COR-L47 (cell line): ENCODE measurements at places on chromosomes 6 and 20.

DNA sequence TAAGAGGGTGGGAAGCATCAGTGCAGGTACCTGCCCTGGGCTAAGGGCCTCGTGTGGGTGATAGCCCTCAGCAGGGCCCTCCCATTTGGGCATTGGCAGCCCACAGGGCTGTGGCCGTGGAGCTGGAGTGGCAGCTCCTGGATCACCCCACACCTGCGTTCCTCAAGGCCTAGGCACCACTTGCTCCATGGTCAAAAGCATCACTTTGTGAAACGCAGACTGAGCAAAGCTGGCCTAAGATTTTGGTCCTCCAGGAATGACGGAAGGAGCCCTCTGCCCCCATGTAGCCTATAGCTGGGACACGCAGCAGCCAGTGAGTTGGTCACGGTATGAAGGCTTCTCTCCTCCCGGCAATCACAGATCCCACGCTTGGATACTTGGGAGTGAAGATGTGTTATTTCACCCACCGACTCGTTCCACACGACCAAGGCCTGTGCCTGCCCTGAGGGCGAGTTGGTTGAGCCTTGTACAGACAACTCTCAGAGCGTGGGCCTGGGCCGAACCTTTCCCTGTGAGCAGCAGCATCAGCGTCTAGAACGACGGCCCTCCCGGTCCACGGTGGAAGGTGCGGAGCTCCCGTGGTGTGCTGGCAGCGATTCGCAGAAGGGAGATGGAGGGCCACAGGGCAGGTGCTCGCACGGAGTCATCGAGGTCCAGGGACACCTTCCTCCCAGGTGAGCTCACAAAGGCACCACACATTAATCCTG lies 39.7 kb downstream of the THBS2 start:
- no peak for DNase-seq

DNA sequence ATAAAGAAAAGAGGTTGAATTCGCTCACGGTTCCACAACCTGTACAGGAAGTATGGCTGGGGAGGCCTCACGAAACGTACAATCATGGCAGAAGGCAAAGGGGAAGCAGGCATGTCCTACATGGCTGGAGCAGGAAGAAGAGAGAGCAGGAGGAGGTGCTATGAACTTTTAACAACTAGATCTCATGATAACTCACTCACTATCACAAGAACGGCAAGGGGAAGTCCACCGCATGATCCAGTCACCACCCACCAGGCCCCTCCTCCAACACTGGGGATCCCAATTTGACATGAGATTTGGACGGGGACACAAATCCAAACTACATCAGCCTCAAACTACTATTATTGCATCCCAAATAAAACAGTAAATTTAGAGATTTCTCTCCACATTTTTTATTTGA lies 53.6 kb upstream of the CST7 start:
- no peak for DNase-seq

DNA sequence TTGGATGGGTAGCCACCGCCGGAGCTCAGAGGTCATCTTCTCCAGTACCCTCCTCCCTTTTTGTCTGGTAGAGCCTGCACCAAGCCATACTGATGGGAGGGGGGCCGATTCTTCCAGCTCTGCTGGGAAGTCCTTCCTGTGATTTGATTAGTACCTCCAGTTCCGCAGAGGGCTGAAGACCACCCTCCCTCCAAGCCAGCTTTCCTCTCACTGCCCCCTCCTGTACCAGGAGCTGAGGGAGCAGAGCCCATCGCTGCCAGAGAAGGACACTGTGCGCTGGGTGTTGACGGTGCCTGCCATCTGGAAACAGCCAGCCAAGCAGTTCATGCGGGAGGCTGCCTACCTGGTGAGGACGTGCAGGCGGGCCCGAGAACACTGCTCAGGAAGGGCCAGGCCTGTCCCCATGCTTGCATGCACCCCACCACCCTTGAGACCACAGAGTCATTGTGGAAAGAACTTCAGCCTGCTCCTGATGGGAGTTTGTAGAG lies 13.2 kb downstream of the HSPA12B start:
- DNase-seq = no peak

DNA sequence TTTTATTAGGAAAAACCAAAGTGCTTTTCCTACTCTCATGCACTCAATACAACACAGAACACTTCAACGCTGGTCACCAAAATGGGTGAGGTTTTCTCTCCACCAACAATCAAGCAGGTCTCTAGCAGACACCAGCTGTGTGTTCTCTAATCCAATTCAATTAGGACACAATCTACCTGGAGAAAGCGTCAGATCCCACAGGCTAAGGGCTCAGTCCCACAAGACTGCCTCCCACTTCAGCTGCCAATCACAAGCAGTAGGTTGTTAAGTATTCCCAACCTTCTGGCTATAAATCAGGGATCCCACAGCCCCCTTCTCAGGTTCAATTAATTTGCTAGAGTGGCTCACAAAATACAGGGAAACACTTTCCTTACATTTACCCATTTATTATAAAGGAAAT lies 47.7 kb downstream of the STMND1 start:
- no peak for DNase-seq

GRCh38 chr6:69948479-69949114 lies 82.2 kb downstream of the COL19A1 start:
- no peak for DNase-seq

GRCh38 chr6:39420300-39421265 lies 98.1 kb upstream of the KCNK16 start:
- DNase-seq = no peak

DNA sequence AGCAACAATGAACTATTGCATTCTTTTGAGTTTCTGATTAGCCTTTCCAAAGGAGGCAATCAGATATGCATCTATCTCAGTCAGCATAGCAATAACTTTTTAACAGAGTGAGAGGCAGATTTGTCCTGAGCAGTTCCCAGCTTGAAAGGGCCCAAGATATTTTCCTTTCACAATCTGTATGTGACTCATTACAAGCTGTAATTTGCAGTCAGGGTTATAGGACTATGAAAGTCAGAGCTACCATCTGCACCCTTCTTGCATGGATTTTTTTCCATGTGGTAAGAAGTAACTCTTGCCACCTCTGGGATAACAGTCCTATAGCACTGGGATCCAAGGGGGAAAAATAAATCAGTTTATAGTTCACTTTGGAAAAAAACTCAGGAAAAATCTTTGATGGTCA lies 318.2 kb upstream of the RGS17 start:
- DNase-seq = no peak

GRCh38 chr6:126531286-126531685 lies 191.4 kb downstream of the CENPW start:
- no peak for DNase-seq

DNA sequence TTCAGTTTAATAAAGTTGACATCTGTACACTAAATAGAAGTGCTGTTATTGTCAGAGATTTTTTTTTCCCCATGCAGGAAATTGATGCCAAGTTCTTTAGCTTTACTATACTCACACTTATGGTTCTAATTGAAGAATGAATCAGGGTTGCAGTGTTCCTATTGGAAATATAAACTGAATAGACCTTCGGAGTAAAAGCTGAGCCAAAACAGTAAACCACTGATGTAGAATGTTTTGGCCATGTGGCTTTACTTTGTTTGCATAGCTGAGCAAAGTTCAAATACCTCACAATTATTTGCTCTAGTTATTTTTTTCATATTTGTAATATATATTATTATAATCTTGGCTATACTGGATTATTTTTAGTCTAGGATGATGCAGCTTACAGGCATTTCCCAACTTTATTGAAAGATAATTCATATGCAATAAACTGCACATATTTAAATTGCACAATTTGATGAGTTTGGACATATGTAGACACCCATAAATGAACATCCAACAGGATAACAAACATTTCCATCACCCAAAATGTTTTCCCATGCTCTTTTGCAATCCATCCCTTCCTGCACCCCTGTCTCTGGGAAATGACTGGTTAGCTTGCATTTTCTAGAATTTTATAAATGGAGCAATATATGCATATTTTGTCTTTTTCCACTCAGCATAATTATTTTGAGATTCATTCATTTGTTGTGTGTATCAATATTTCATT lies 105.8 kb upstream of the NOX3 start:
- no peak for DNase-seq

- no peak for DNase-seq
Observed at GRCh38 chr6:131954059-131954774, 3.0 kb upstream of the CCN2 start.

GRCh38 chr6:147190556-147190955 lies 13.7 kb upstream of the STXBP5 start:
- no peak for DNase-seq

GRCh38 chr6:128885381-128885780 lies 2.4 kb downstream of the LAMA2 start:
- no peak for DNase-seq

DNA sequence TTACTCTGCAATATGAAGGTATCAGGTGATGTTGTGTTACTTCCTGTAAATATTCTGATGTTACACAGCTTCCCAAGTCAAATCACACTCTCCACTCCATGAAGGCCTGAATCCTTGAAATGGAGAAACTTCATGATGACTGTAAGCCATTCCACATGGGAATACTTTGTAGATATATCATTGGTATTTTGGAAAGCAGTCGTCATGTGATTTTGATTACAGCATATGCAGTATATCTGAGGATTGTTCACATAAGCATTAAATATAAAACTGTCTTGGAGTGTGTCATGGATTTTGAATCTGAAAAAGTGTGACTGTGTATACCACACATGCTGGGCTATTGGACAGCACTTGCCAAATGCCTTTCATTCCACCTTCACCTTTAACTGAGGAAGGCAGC lies 118.3 kb upstream of the EXOC2 start:
- no peak for DNase-seq

DNA sequence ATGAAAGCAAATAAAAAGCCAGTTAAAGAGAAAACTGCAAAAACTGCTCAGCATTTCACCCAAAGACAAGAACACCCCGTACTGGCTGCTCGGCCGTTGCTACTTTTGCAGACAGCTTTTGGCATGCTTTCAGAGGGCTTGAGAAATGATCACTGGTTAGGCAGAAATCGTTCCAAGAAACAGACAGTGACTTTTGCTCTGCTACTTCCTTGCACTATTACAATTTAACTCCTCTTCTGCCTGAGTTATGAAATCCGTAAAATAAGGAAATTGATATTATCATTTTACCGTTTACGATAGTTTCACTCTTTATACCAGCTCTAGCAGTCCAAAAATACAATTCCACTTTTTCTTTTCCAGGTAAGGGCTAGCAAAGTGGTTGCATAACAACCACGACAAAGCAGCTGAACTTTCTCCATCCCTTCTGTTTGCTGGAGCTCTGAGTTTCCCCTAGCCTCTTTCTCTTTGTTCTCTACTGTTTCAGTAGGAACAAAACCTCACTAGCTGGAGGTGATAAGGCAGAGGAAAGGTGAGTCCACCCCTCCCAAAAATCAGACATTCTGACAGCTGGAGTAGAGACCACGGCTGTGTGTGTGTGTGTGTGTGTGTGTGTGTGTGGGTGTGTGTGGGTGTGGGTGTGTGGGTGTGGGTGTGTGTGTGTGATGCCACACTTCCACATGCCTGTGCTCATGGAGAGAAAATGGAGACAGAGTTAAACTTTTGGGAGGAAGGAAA lies 191.8 kb upstream of the RREB1 start:
- DNase-seq = no peak

DNA sequence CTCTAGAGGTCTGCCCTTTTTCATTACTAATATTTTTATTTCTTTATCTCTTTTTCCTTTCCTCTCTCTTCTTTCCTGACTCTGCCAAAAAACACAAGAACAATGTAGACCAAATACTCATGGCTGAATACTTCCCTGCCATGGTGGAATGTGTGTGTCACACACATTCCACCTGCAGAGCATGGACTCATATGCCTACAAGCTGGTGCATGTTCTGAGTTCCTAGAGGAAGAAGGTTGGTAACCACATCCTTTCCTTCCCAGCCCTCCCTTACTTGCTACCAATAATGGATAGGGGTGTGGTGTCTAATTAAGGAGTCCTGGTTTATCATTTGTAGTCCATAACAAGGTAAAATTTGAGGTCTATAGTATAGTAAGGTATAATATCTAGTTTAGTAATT lies 15.2 kb upstream of the CST9L start:
- no peak for DNase-seq

DNA sequence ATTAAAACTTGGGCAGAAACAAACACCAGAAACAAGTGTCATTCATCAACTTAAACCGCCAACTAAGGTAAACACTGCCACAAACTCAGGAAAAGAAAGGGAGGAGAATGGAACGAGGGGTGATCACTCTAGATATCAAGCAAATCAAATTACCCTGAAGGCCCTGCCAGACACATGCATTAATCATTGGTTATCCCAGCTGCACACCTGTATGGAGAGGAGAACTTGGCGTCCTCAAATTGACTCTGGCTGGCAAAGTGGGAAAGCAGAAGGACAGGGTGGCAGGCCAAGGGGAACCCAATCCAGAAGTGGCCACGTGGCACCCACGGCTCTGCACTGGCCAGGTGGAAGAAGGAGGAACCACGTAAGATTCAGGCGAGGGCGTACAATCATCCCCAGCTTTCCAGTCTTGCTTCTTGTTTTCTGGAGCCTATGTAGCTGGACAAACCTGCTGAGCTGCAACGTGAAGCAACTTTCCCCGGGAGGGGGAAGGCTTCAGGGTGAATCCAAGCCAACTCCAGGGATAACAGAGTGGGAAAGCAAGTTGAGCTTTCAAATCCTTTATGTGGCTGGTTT lies 156.2 kb upstream of the JARID2 start:
- DNase-seq = no peak

DNA sequence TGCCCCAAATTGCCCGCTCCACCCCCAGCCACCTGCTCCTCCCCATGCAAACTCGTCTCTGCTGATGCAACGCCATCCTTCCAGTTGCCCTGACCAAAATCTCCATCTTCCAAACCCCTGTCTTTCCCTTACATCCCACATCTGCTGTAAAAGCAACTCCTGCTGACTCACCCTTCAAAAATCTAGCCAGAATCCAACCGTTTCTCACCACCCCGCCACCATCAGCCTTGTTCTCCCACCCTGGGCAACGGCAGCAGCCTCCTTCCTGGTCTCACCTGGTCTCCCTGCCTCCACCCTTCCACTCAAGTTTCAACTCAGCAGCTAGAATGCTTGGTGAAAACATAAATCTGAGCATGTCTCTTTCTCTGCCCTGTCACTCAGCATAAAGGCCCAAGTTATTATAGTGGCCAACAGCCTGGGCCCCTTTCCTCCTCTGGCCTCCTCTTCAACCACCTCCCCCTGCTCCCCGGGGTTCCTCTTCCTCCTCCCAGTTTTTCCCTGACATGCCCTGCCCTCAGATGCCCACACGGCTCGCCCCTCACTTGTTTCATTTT lies 7.2 kb upstream of the SYNJ2 start:
- DNase-seq = no peak
